ENCODE measurements at places on chromosomes 1 and 21.

DNA sequence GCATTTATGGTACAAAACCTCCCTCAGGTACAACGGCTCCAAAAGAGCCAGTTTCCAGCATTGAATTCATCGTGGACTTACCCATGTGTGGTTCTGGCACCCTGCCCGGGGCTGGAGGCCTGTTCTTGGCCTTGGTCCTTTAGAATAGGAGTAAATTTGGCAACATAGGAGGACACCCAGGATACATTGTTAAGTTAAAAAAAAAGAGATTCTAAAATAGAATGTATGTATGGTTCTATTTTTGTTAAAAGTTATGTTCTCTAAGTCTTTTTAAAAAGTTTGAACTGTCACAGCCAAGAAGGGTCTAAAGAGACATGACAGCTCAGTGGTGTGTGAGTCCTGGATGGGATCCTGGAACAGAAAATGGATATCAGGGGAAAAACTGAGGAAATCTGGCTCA is 25.9 kb downstream of the EPHX1 start:
- no peak for DNase-seq

DNA sequence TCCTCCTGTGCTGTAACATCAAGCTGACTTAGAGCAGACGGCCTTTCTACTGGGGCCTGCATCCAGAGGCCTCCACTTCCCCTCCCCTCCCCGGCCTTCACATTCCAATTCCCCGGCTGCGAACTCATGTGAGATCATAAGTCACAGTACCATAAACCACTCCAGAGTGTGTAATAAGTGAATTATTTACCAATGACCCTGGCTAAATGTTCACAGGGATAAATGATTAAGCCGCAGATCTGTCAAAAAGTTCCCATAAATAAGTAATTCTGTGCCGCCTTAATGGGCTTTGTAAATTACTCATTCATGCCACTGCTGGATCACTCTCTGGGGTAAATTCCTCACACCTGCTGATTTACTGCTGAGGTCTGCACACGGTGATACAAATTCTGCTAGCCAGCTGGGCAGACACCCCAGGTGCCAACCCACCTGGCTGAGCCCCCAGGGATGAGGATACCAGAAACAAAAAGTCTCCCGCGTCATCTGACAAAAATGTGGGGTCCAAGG is 27.4 kb upstream of the KIRREL1 start:
- no peak for DNase-seq

GRCh38 chr1:236947794-236948193 is 56.4 kb downstream of the MT1HL1 start:
- no peak for DNase-seq

GRCh38 chr1:183783767-183784637 is 20.9 kb upstream of the RGL1 start:
- no peak for DNase-seq

- no peak for DNase-seq
These were observed 94.1 kb downstream of the TGFBR3 start for GRCh38 chr1:91791691-91792488.

DNA sequence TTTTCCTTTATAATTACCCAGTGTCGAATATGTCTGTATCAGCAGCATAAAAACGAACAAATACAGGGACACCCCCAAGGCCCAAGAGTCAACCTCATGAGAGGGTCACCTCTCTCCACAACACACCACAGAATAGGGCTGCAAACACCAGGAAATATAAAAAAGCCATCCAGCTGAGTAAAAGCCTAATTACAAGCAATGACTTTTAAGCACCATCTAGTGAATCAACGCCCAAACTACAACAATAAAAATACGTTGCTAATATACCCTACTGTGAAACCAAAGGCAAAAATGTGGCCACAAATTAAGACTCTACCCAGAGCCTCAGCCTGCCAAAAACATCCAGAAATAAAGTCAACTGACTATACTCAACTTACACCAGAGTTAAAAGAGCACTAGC is 817.9 kb upstream of the NEGR1 start:
- DNase-seq, result no peak

- DNase-seq, result no peak
These were observed 931.2 kb upstream of the B3GALT2 start for GRCh38 chr1:194117582-194117981.

DNA sequence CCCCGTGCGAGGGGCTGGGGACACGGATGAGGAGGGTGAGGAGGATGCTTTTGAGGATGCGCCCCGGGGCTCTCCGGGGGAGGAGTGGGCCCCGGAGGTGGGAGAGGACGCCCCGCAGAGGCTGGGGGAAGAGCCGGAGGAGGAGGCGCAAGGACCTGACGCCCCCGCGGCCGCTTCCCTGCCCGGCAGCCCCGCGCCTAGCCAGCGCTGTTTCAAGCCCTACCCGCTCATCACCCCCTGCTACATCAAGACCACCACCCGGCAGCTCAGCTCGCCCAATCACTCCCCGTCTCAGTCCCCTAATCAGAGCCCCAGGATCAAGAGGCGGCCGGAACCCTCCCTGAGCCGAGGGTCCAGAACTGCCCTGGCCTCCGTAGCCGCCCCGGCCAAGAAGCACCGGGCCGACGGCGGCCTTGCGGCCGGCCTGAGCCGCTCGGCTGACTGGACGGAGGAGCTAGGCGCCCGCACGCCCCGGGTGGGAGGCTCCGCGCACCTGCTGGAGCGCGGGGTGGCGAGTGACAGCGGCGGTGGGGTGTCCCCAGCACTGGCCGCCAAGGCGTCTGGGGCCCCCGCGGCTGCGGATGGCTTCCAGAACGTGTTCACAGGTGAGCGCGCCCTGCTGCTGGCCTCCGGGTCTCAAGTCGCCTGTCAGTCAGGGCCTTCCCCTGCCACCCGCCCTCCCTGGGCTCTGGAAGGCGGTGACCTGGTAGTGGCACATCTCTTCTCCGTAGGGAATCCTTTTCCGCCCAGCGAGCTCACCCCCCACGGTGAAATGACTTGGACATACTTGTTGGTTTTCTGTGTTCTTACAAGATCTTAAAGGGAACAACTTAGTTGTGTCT is 1.7 kb downstream of the FMN2 start:
- DNase-seq, result no peak

- DNase-seq, result no peak
These were observed 29.8 kb downstream of the GPR137B start for GRCh38 chr1:236172041-236172579.

- DNase-seq, result no peak
These were observed 29.0 kb downstream of the DHCR24 start for GRCh38 chr1:54857746-54858561.

DNA sequence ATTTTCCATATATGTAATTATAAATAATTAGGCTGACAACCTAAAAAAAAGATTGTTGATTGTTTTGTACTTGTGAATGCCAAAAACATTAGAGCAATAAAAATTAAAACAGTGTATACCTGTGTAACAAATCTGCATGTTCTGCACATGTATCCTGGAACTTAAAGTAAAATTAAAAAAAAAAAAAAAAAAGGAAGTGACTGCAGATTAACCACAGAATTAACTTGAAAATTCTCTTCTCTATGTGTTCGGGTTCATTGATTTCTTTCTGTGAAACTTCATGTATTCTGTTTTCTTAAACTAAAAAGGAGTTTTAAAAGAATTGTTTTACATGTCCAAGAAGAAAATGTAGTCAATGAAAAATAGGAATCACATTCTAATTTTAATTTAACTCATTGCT is 95.7 kb downstream of the FASLG start:
- no peak for DNase-seq

GRCh38 chr1:43293896-43294760 is 6.7 kb upstream of the TIE1 start:
- DNase-seq, result no peak

DNA sequence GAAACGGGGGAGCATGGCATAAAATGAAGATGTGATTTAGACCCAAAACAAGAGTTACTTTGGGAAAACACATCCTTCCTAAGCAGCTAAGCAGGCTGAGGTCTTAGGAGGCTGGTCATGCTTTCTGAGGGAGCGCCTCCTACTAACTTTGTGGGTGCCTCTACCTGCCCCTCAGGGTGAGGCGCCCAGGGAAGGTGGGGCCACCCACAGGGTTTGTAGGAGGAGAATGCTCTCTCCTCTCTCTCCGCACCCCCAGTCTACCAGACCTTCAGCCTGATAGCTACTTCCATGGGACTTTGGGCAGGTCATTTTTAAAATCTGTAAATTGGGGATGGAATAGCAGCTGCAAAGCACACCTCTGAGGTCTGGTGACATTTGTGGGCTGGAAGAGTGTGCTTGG is 23.8 kb downstream of the SLC27A3 start:
- no peak for DNase-seq

DNA sequence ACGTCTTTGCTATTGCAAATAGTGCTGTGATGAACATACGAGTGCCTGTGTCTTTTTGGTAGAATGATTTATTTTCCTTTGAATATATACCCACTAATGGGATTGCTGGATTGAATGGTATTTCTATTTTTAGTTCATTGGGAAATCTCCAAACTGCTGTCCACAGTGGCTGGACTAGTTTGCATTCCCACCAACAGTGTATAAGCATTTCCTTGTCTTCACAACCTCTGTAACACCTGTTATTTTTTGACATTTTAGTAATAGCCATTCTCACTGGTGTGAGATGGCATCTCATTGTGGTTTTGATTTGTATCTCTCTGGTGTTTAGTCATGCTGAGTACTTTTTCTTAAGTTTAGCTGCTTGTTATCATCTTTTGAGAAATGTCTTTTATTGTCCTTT is 215.0 kb downstream of the FMN2 start:
- DNase-seq, result no peak

- DNase-seq, result no peak
These were observed 214.5 kb downstream of the HIVEP3 start for GRCh38 chr1:41704196-41704595.

- no peak for DNase-seq
These were observed 332.6 kb downstream of the PBX1 start for GRCh38 chr1:164891615-164892014.

DNA sequence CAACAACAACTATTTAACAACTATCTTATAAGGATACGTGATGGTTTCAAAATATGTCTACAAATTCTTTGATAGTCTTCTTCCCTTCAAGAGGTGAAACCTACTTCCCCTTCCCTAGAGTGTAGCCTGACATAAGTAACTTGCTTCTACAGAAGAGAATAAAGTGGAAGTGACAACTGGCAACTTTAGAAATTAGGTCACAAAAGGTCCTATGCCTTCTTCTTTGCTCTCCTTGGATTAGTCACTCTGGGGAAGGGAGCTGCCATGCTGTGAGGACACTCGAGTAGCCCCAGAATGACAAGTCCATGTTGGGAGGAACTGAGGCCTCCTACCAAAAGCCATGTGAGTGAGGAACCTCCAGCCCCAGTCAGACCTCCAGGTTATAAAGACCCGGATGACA is 19.2 kb downstream of the EFCAB14 start:
- no peak for DNase-seq

- no peak for DNase-seq
These were observed 544.8 kb downstream of the NUF2 start for GRCh38 chr1:163866564-163866963.

DNA sequence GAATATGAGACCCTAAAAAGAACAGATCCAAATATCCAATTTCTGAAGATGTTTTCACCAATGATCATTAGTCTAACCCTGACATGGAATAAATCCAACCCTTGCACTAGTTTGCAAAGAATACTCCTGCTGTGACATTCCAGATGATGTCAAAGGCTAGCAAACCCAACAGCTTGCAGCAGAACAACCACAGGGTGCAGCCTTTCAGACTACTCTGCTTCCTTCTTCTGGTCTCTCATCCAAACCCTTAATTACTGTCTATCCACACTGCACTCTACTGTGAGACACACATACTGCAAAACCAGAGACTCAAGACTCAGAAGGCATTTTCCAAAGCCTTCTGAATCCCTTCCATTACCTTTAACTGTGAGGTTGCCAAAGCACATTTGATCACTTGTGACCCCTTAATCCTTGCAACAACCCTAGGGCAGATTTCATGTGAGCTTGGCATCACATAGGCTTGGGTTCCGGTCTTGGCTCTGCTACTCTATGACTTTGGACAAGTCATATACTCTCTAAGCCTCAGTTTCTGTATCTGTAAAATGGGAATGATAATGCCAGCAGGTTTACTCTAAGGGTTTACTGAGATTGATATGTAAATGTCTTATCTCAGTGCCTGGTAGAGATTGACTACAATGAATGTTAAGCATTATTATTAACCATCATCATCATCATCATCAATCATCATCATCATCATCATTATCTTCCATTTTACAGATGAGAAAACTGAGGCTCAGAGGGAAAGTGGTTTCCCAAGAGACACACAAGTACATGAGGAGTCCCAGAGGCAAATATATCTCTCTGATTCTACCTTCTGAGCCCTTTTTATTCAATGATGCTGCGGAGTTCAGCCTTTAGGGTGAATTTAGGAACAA is 94.5 kb downstream of the SYF2 start:
- no peak for DNase-seq

- DNase-seq, result no peak
These were observed 103.0 kb upstream of the PPP2R5A start for GRCh38 chr1:212182171-212182570.

DNA sequence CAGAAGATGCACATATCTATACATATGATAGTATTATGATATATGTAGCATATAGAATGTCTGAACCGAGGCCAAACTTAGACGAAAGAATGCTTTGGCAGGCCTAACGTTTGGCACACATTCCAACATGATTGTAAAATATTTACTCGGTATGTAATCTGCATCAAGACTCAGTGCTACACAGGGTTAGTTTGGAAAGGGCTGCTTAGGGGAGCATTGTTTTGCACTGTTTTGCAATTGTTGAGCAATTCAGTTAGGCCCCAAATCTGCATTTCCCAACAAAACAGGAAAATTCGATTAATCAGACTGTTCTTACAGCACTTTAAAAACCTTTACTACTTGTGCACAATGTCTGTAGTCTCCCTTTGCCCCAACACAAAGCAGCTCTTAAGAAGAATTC is 216.0 kb upstream of the NEGR1 start:
- no peak for DNase-seq

DNA sequence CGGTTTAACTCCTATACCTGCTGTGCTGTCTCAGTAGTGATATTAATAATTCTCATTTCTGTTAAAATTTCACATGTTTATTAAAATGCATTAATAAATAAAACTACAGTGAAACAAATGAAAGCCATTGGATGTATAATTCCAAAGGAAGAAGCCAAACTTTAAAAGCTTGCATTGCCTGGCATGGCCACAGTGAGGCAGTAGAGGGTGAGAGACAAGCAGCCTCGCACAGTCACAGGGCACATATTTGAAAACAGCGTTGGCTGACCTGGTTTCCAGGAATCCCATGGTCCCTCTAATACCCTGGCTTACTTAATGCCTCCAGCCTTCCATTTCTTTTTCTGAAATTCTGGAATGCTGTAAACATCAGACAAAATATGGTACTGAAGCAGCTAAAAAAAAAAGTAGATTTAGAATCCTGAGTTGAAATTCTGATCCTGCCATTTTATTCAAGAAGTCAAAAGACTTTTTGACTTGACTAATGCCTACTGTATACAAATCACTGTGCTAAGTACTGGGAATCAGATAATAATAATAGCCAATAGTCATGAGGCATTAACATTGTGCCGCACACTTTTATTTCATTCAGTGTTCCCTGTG is 6.7 kb upstream of the RNASEL start:
- DNase-seq, result peak; percentile 71

DNA sequence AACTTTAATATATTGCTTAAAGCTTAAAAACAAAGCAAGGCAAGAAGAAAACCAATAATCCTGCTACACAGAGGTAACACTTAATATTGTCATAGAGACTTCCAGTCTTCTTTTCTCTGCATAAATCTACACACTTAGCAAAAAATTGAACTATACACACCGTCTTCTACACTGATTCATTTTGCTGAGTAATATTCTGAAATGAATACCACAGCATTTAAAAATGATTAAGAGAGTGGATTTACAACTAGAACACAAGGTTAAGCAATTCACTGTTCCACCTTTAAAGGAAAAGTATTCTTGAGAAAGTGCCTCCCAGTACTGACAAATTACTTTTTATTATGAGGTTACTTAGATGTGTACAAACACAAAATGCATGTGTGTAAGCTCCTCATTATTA is 22.2 kb upstream of the ITPKB start:
- DNase-seq, result no peak

- DNase-seq, result no peak
These were observed 194.6 kb upstream of the LMO4 start for GRCh38 chr1:87134061-87134460.
